ENCODE measurements at places on chromosomes 3 and 15. TPM values are rescaled to one million over a fixed set of nuclear protein-coding genes. Genes with fewer than 3 reads are reported as not detected.

The MUSTN1 gene
- not detected for polyA plus RNA-seq

The ITPKA gene
- polyA plus RNA-seq, result 1.5 TPM

GRCh38 chr15:83118291-83118827 is 10.9 kb downstream of the TM6SF1 start:
- no peak for DNase-seq

DNA sequence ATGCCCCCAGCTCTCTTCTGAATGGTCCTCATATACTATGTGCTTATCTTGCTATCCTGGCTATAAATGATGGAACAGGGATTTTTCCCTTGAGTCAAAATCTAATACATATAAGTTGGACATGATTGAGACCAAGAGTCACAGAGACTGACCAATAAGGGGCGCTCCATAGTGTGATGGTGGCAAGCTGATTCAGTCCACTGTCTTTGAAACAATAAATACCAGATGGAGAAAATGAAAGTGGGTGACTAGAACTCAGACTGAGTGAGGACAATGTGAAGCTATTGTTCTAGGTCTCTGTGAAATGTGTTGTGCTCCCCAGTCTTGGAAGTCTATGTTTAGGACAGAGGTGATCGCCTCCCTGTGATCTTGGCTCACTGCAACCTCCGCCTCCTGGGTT is 10.6 kb upstream of the FSTL1 start:
- DNase-seq, result no peak
